ENCODE measurements at places on chromosomes 6 and 20.

GRCh38 chr6:3277851-3278416 is 19.2 kb downstream of the PSMG4 start:
- ATAC-seq: no peak

- ATAC-seq: no peak
These were observed 185.2 kb downstream of the SLC24A3 start for GRCh38 chr20:19397666-19398065.

DNA sequence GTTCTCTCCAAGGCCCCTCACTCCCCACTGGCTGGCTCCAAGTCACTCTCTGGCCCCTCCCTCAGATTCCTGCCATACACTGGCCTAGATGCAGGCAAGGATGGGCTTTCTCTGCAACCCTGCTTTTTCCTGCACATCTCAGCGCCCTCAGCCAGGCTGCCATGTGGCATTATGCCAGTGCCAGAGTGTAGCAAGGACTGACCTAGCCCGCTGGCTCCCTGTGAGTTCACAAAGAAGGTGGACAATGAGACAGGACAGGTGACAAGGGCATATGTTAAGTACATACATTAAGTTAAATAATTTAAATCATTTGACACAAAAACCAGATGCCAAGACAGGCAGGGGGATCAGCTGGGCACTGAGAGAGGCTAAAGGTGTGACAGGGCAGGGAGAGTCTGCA is 394.6 kb downstream of the ZFAND3 start:
- ATAC-seq: no peak

DNA sequence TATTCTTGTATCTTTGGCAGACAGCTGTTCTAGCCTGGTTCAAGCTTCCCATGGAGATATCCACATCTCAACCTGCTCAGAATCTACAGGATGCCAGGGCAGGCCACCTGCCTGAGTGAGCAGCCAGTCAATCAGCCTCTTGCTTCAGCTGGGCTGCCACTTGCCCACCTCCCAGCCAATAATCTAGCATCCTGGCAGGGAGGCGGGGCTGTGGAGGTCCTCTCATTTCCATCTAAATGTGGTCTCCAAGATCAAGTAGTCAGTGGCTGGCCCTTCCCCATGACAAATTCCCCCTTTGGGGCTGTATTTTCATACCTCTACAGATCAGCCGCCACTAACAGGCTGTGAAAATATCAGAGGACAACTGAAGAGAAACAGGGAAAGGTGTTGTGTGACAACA is 33.0 kb upstream of the SPDEF start:
- ATAC-seq: no peak

- no peak for ATAC-seq
These were observed 36.0 kb downstream of the DNAH8 start for GRCh38 chr6:38750968-38751615.

GRCh38 chr6:30238178-30238795 is 25.1 kb upstream of the TRIM26 start:
- peak; percentile 48 for ATAC-seq

DNA sequence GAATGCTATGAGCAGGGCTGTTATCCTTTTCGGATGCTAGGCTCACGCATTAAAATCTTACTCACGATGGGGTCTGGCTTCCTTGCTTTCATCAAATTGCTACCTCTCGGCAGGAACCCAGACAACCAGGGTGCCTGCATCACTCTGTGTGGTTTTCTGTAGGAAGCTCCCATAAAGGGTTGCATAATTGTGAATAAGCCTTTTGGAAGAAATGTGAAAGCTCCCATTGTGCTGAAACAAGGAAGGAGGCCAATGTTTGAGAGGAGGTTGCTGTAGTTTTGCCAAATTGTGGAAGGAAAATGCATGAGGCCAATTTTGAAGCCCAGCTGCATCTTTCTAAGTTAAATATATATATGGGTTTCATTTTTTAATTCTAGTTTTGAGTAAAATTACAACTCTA is 615.5 kb downstream of the C6orf118 start:
- no peak for ATAC-seq

DNA sequence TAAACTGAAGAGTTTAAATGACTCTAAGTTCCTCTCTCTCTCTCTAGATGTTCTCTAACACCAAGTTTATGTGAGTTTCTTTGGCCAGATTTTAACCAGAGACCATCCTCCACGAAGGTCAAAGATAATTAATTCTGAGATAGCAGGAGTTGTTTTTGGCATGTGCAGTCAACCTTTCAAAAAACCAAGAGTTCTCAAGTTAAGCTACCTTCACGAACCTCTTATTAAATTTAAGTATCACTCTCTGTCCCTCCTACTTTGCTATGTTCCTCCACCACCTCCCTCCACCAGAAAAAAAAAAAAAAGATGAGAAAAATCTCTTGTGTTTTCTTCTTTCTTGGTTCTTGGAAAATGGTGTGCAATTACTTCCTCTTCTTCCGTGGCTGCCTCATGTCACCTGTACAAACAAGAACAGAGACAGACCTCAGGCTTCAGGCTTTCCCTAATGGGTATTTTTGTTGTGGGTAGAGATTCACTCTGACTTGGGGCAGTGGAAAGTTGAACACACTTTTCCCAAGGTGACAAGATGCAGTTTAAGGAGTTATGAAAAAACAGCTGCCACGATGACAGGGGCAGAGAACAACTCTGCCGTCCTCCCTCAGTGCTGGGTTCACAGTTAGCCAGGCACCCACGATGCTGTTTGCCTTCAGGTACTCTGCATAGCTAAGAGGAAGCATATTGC is 64.3 kb downstream of the ADTRP start:
- peak; percentile 89 for ATAC-seq

DNA sequence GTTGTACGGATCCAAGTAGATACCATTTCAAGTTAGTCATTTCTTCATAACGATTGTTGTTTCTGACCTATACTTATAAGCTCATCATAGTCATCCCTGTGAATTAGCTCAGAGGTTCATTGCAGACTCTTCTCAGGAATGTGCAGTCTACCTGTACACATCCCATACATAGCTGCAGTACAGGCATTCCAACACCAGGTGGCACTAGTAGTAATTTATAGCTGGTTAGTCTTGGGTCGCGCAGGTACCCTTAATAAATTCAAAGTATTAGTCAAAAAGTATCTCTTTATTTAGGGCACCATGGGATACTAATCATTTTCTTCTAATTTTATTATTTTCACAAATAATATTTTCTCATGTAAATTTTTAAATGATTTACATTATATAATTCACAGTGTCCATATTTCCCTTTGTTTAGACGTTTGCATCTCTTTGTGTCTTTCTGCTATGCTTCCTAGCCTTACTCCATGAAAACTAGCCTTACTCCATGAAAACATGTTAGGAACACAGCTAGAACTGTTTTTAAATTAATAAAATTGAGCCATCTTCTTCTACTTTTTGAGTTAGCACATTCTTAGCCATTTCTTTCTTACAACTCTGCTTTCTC is 128.6 kb upstream of the FAM83B start:
- peak; percentile 48 for ATAC-seq

DNA sequence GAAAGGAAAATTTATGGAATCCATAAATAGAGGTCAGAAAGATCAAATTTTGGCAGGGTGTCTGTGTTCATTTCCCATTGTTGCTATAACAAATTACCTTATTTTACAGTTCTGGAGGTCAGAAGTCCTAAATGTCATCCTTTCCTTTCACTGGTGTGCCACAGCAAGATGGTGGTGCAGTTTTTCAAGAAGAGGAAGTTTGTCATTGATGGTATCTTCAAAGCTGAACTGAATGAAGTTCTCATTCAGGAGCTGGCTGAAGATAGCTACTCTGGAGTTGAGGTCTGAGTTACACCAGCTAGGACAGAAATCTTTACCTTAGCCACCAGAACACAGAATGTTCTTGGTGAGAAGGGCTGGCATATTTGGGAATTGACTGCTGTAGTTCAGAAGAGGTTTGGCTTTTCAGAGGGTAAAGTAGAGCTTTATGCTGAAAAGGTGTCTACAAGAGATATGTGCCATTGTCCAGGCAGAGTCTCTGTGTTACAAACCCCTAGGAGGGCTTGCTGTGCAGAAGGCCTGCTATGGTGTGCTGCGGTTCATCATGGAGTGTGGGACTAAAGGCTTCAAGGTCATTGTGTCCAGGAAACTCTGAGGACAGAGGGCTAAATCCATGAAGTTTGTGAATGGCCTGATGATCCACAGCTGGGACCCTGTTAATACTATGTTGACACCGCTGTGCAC is 7.2 kb upstream of the CCNC start:
- ATAC-seq: no peak

DNA sequence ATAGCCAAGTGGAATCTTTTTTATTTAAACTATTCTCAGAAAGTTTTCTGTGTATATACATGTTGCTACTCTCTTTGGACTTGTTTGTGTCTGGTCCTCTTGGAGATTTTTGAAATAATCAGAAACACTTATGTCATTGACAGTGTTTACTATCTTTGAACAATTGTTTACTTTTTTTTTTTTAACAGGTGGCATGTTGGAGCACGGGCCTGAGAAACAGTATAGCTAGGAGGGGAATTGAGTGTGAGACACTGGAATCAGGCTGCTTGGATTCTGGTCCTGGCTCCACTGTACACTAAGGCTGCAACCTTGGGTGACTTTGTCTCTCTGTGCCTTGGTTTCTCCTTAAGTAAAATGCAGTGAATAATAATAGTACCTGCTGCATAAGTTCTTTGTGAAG is 279.6 kb downstream of the PRL start:
- ATAC-seq: no peak

DNA sequence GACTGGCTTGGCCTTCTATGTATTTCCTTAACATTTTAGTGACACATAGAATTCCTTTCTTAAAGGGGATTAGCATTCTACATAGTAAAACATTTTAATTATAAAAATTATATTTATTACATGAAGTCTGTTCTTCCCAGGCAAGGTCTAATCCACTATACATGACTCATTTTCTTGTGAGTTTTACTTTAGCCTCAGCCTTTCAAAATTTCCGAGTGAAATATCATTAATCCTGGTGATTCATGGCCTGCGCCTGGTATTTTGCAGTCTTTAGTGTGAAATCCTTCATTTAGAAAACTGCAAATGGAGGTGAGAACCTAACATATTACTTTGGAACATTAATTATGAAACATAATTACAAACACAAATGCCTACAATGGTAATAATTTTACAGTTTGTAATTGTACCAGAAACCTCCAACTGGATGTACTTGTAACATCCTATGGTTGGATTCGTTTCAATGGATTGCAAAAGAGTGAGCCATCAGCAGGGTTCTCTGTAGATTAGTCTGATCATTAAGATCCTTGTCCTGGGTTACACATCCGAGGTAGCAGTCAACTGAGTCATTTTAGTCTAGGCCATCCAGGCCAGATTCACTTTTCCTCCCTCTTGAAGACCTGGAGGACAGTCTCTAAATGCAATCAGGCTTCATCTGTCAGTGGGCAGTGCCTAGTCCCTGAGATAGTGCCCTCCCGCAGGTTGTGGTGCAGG is 272.0 kb downstream of the PACRG start:
- no peak for ATAC-seq

- ATAC-seq: no peak
These were observed 81.4 kb downstream of the NINL start for GRCh38 chr20:25503936-25504335.

GRCh38 chr6:146972546-146972945 is 231.7 kb upstream of the STXBP5 start:
- no peak for ATAC-seq
